Foreskin keratinocyte (primary cell): ENCODE measurements at places on chromosomes 7 and 10. TPM values are rescaled to one million over a fixed set of nuclear protein-coding genes. Genes with fewer than 3 reads are reported as not detected.

GRCh38 chr7:81719865-81720264, 50.0 kb downstream of the HGF start:
- no peak for DNase-seq

GRCh38 chr10:122526892-122527291, 33.7 kb upstream of the DMBT1 start:
- no peak for DNase-seq

GRCh38 chr10:77494327-77494726, 143.3 kb downstream of the KCNMA1 start:
- DNase-seq = no peak

- DNase-seq = no peak
Measured at GRCh38 chr10:1731592-1731991, 5.7 kb downstream of the ADARB2 start.

GRCh38 chr7:137772748-137773147, 74.0 kb downstream of the DGKI start:
- DNase-seq = peak; percentile 25

- DNase-seq = no peak
Measured at GRCh38 chr7:63931057-63931600, 67.5 kb upstream of the ZNF722 start.

GRCh38 chr7:20026762-20027161, 190.4 kb downstream of the MACC1 start:
- DNase-seq = no peak

DNA sequence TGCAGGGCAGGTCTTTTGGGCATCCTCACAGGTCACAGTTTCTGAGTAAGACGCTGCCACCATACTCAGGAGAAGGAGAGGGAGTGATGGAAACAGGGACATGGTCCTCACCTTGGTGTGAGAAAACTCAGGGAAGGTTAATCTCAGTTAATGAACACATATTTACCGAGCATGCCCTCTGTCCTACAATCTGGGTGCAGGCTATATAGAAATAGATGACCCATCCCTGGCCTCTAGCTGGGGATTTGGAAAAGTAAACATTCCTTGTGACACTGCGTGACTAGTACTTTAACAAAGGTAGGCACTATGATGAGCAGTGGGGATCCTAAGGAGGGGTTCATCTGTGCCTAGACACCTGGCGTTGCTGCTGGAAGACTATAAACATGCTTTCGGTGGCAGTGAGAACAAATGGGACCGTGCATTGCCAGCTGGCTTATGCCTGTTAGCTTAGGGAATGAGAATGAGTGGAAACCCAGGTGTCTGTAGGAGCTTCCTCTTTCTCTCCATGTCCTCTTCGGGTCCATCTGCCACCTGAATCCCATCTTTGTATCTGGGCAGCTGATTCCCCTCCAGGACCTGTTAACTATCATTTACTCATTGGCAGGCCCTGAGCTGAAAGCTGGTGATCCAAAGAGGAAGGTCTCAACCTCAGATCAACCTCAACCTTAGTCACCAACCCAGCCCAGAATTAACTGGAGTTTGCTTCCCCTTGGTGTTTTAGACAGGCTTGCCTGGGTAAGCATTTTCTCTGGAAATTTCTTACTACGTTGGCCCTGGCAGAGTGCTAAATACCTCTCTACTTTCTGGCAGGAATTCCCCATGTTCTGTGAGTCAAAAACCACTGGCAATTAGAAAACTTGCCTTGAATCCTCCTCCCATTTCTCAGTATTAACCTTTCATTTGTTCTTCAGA, 794 bp downstream of the MBL2 start:
- peak; percentile 39 for DNase-seq

DNA sequence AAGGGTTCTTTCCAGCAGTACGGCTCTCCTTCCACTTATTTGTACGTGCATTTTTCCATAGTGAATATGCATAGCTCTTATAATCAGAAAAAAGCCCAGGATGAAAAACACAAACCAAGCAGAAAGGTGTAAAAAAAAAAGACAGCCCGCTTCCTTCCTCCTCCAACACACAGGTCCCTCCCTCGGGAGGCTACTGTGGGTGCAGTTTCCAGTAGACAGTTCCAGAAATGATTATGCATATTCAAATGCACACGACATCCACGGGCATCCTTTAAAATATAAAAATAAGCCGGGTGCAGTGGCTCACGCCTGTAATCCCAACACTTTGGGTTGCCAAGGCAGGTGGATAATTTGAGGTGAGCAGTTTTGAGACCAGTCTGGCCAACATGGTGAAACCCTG, 59.9 kb downstream of the TNRC18 start:
- no peak for DNase-seq

DNA sequence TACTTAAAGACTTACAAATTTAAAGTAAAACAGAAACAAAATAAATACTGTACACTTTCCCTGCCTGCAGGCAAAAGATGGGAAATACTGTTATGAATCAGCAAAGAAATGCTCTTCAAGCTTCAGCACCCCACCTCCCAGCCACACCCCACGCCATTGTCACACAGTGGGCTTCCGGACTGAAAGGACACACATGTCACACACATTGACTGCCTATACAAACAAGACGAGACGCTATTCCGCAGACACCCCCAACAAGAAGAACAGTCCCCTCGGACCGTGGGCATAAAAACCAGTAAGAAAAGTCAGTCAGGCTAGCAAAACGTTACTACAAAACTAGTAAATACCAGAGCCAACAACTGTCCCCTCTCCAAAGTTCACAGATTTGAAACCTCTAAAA, 22.2 kb upstream of the PARP12 start:
- no peak for DNase-seq

DNA sequence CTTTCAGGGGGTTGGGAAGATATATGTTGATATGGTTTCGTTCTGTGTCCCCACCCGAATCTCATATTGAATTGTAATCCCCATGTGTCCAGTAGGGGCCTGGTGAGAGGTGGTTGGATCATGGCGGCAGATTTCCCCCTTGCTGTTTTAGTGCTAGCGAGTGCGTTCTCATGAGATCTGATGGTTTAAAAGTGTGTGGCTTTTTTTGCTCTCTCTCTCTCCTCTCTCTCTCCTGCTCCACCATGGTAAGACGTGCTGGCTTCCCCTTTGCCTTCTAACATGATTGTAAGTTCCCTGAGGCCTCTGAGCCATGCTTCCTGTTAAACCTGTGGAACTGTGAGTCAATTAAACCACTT, 68.4 kb upstream of the PDZD8 start:
- no peak for DNase-seq

GRCh38 chr10:14536241-14537213, 205.8 kb upstream of the FRMD4A start:
- DNase-seq = peak; percentile 31

GRCh38 chr7:106282390-106282789, 2.4 kb downstream of the NAMPT start:
- DNase-seq = no peak

DNA sequence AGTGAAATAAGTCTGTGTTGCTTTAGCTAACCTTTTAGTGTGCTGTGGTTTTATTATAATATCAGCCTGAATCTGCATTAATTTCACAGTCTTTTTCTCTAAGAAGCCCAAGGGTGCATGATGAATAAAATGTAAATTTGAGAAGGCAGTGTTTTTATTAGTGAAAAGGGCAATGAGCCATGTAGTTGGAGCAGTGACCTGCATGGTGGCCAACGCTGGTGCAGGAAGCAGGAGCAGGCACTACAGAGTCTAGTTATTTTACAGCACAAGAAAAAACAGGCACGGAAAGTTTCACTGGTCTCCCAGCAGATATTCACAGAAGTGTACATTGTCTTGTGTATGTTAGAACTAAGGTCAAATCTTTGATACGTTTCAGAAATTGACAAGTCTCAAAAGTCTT, 247.8 kb downstream of the CELF2 start:
- DNase-seq = no peak

DNA sequence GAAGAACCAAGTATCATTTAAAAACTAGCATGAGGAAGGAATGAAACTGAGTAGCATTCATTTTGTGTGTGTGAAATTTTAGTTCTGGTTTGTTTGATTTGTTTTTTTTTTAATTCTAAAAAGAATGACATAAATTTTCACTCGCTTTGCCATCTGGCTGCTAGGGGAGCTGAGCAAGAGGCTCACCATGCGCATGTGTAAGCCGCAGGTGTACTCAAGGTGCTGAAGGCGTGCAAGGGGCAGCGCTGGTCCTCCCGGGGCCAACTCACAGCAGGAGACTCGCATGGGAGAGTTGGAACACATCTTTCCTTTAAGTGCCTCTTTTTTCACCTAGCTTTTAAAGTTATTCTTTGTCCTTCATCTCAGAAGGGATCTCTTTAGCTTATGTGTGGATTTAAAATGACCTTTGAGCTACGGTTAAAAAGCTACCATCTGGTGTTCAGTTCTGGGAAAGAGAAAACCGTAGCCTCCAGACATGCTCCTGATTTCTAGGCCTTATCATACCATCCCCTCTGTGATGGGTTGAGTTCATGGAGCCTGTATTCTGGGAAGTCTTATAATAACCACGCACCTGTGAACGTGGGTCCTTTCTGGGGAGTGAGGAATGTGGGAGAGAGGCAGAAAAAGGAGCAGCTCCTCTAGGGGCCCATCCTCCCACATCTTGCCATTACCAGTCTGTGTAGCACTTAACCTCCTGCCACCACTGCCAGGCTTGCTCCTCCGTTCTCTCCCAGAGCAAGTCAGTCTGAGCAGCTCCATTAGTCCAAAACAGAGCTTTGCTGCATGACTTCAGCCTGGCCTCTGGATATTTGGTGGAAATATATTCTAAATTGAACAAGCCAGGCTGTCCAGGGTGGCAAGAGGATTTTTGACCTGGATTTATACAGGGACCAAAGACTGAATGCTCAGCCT, 61.9 kb downstream of the KLHDC10 start:
- no peak for DNase-seq

DNA sequence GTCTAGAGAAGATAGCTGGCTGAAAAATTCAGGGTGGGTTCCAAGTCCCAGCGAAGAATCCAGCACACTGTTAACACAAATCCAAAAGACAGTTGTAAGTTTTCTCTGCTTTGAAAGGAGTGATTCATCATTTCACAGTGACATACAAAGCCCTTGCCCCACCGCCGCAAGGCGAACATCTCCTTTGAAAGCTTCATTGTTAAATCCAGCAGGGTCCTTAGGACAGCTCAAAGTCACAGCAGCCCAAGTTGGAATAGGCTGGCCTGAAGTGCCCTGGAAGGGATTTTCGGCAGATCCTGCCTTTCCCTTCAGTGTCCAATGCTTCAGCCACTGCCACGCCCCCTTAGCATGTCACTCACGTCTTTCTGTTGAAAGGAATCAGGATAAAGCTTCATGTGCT, 526.1 kb downstream of the CALN1 start:
- no peak for DNase-seq

DNA sequence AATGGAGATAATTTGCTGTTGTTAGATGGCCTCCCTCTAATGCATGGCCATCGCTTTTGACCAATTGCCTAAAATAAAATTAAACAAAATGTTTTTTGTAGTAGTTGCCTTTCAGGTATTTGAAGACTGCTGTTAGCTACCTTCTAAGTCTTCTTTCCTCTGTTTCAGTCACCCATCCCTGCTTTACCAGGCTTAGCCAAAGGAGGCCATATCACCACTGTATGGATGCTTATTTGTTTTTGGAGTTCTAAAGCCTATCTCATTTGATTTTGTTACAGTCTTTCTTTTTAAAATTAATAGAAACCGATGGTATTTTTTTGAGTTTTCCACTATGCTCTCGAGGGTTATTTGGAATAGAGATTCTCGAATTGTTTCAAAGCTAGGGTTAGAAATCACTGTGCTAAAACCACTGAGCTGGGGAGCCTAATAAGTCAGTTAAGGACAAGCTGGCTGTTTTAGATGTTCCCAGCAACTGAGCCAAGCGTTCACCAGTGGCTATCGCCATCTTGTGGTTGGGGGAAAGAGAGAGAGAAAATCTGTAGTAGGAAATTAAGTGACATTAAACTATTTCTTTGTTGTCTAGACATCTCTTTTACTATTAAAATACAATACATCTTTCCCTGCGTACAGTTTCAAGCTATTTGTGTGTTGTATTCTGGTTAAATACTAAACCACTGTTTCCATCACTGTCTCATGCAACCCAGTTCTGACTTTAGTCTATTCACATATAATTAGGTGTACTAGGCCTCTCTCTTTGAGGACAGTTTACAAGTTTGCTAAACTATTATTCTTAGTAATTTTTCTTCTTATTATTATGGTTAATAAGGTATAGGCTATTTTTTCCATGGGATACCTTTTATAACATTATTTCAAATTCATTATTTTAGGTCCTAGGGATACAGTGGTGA, 52.2 kb downstream of the GPR158 start:
- no peak for DNase-seq

- DNase-seq = no peak
Measured at GRCh38 chr7:17153536-17153935, 144.9 kb upstream of the AHR start.

DNA sequence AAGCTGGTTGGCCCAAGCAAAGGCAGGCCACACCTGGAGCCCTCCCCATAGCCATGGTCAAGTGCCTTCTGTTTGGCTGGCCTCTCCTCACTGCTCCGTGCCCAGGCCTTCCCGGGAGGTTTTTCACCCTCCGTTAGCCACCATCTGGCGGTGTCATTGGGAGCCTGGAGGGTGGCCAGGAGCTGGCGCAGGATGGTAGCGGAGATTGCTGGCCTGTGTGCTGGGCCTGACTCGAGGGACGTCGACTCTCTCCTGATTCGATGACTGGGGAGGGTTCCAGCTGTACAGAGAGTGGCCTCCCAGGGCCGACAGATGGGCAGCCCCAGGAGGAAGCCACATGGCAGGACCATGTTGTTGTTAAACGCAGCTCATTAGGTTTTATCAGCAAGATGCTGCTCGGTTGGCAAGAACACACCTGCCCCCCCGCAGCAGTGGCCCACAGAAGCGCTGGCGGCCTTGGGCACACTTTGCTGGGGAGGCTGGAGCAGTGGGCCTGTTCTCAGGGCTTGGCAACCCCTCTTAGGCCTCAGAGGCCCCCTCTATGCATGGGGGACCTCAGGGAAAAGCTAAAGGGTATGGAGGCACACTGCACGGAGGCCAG, 64.0 kb upstream of the CACUL1 start:
- no peak for DNase-seq

DNA sequence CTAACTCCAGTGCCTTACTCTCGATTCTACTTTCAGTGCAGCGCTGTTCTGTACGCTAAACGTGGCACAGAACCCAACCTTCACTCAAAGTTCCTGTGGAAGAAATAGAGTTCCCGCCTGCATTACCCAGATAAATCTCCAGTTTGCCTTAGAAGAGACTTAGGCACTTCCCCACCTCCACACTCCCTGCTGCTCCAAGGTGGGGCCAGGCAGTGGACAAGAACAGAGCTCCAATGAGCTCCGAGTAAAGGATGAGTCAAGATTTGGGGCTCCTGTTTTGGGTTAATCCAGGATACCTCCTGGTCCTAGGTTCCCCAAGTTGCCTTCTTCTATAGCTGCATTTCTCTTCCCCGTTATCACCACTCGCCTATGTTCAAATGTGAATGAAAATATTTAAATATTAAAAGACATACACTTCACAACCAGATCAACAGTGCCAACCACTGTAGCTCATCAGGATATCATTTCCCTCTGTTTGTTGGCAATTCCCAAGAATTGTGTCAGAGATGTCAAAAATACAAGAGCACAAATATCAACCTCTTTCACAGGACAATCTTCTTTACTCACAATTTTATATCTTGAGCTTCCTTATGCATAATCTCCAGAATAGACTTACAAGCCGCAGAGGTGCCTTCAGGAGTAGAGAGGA, 48.0 kb downstream of the MALSU1 start:
- DNase-seq = no peak

- peak; percentile 84 for DNase-seq
Measured at GRCh38 chr10:24255115-24255880, 46.4 kb downstream of the KIAA1217 start.

- no peak for DNase-seq
Measured at GRCh38 chr10:83723080-83723479, 416.2 kb upstream of the GHITM start.

Gene MMP21
- total RNA-seq = not detected in 2 replicates

Gene ATOH7
- 0.07 TPM in 1 of 2 replicates, not detected in the other for total RNA-seq

Gene TMEM225B
- 0.25 TPM in 1 of 2 replicates, not detected in the other for total RNA-seq

Gene MEPCE
- total RNA-seq = 27.6 and 34.1 TPM in 2 replicates

Gene GRM3
- not detected in 2 replicates for total RNA-seq

Gene PRLHR
- not detected in 2 replicates for total RNA-seq
